ENCODE measurements at places on chromosomes 3 and 15.

DNA sequence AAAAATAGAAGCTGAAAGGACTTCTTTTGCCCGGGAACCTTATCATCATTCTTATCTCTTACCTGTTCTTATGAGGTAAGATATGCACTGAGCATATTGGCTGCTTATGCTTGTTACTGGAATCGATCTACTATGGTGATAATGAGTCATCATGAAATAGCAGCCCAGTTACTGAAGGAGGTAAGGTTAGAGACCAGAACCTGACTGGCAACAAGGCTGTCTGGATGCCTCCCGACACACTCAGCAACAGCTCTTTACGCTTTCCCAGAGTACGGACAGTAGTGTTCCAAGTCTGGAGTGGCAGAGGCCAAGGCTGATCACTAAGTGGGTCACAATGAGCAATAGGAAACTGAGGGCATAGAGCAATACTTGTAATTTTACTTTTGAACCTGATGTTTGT is 314.1 kb downstream of the NLGN1 start:
- DNase-seq, result no peak

GRCh38 chr3:58115175-58115574 is 95.6 kb downstream of the DNASE1L3 start:
- DNase-seq, result no peak

- DNase-seq, result no peak
Observed at GRCh38 chr3:170865209-170866094, 4.5 kb downstream of the RPL22L1 start.

DNA sequence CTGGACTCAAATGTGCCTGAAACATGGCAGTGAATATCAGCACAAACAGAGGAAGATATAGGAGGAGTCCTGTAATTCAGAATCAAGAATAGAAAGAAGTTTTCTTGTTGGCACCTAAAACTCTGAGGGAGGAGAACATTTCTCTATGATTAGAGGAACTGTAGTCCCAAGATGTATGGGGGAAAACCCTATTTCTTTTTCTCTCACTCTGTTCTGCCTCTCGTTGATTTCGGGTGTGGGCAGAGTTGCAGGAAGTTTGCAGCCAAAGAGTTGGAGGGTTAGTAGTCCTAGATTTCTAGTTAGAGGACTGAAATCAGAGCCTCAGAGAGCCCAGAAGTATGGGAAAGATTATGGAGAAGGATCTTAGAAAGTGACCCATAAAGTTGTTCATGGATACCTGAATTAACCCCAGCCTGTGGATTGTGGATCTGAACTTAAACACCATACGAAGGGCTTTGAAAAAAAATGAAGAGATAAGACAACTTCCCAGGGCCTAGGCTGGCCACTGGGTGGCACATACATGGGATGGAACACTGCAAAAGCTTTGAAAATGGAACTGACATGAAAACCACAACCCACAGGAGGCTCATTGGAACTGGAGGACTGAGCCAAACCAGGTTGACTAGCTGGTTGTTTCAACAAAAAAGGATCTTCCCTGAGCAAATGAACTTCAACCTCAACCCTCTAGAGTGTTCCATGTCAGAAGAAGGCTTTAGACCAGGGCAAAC is 34.6 kb downstream of the FMN1 start:
- no peak for DNase-seq

- DNase-seq, result no peak
Observed at GRCh38 chr3:17752876-17753631, 10.6 kb upstream of the TBC1D5 start.

- DNase-seq, result no peak
Observed at GRCh38 chr3:189900578-189900977, 220.1 kb downstream of the P3H2 start.

- DNase-seq, result no peak
Observed at GRCh38 chr3:153080778-153081240, 81.2 kb upstream of the RAP2B start.

GRCh38 chr3:58355179-58355578 is 22.5 kb downstream of the PXK start:
- DNase-seq, result no peak

DNA sequence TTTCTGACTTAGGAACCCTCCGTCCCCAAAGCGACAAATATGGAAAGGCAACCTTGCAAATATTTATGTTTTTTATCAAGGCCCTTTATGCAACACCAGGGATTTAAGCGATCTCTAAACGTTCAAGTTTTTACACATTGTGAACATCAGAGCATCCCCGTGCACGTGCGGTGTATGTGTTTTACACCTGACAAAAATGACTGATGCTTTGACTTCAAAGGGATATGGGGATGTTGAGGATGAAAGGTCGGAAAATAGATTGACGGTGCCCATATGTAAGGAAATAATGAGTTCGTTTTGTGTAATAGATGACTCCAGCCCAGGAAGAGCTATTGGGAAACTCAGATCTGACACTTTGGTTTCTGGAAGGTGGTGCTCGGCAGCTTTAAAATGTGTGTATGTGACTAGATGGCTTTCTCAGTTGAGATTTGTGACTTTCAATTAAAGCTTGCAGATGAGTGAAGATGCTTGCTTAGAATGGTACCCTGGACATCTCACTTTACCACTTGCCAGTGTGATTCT is 866 bp downstream of the SLC49A4 start:
- DNase-seq, result no peak

GRCh38 chr3:75220932-75221331 is 443.2 kb upstream of the FRG2C start:
- no peak for DNase-seq
